ENCODE measurements at places on chromosomes 7 and 10.

- H3K36me3 ChIP-seq: no peaks in the 10 kb centered on the region
- H3K4me1 ChIP-seq: peaks cover 7% of the 10 kb centered on the region
- no peak for DNase-seq
- no peak overlapping the region for H3K4me3 ChIP-seq
- H3K27ac ChIP-seq: no peak overlapping the region
These were observed 46.8 kb downstream of the TBXAS1 start for GRCh38 chr7:139875821-139876241.

- H3K36me3 ChIP-seq: no peaks in the 10 kb centered on the region
- no peak for DNase-seq
- no peak overlapping the region for H3K4me3 ChIP-seq
- H3K27me3 ChIP-seq: peaks cover 2% of the 10 kb centered on the region
These were observed 197.7 kb downstream of the SNX10 start for GRCh38 chr7:26489391-26489790.

DNA sequence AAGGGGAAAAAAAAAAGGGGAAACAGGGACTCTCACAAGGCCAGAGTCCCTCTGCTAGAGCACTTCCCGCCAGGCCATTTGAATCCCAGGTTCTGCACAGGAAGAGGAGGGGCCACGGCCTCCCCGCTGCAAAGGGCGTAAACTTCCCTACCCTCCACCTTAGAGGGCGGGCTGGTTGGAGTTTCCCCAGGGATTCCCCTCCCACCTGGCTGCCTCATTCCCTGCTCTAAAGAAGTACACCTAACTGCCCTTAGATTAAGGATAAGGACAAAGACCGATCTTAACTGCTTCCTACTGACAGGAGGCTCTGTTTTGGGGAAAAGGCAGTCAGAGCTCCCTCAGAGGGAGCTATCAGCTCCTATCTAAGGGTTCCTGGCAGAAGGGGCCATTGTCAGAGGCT, 102.0 kb upstream of the ARMC3 start:
- H3K27ac ChIP-seq: no peak overlapping the region
- DNase-seq: no peak
- no peaks in the 10 kb centered on the region for H3K4me1 ChIP-seq
- peaks cover 3% of the 10 kb centered on the region for H3K27me3 ChIP-seq

- H3K4me1 ChIP-seq: peaks cover 11% of the 10 kb centered on the region
- no peak for DNase-seq
- no peaks in the 10 kb centered on the region for H3K36me3 ChIP-seq
- H3K27me3 ChIP-seq: peaks cover 40% of the 10 kb centered on the region
- no peak overlapping the region for H3K27ac ChIP-seq
- no peak overlapping the region for H3K4me3 ChIP-seq
These were observed 48.4 kb upstream of the FHIP2A start for GRCh38 chr10:114773197-114773532.

DNA sequence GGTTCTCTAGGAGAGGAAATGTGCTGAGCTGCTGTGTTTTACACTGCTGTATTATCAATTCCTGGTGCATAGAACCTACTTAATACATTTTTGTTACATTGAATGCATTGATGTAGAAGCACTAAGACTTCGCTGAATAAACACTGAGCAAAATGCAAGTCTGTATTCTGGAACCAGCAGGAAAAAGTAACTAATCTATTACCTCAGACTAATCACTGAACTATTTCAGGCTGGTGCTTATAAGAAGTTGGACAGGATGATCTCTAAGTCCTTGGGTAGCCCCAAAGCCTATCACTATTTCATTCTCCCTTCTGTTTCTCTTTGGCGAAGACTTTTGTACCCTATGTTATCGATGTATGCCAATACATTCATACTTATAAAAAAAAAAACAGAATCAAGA, 87.2 kb upstream of the LRRTM3 start:
- H3K27ac ChIP-seq: no peak overlapping the region
- H3K4me3 ChIP-seq: no peak overlapping the region
- no peaks in the 10 kb centered on the region for H3K36me3 ChIP-seq
- no peaks in the 10 kb centered on the region for H3K4me1 ChIP-seq
- H3K27me3 ChIP-seq: no peaks in the 10 kb centered on the region
- DNase-seq: no peak

GRCh38 chr10:94225589-94225988, 137.2 kb downstream of the NOC3L start:
- no peak overlapping the region for H3K4me3 ChIP-seq
- no peak for DNase-seq
- no peaks in the 10 kb centered on the region for H3K27me3 ChIP-seq
- H3K4me1 ChIP-seq: no peaks in the 10 kb centered on the region
- H3K27ac ChIP-seq: no peak overlapping the region

- no peak for DNase-seq
- H3K4me1 ChIP-seq: no peaks in the 10 kb centered on the region
- H3K4me3 ChIP-seq: no peak overlapping the region
These were observed 12.5 kb downstream of the ITGB8 start for GRCh38 chr7:20343205-20343604.

GRCh38 chr7:18445916-18446520, 49.5 kb upstream of the HDAC9 start:
- no peaks in the 10 kb centered on the region for H3K27me3 ChIP-seq
- no peak overlapping the region for H3K4me3 ChIP-seq
- H3K36me3 ChIP-seq: no peaks in the 10 kb centered on the region
- DNase-seq: no peak

DNA sequence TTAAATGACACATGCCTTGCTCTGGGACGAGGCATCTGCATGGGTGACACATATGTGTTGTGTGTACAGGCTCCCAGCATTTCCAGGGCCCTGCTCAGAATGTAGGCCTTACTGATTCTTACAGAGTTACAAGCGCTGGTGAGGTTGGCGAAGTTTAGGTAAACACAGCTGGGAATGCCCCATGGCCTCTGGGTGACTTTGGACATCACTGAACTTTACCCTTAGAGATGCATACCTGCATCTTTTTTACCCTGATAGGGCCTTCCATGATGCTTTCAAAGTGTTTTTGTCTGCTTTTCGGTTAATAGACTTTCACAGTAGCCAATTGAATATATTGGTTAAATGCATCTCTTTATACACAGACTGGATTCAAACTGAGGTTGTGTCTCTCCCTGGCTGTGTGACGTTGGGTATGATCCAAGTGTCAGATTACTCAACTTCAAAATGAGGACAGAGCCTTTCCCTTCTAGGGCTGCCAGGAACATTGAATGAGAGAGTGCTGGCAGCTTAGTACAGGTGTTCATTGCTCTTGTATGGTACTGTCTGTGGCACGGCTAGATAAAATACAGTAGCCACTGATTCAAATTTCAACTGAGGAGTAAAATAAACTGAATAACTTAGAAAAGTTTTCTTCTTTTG, 29.5 kb downstream of the EGFR start:
- no peaks in the 10 kb centered on the region for H3K4me1 ChIP-seq
- H3K4me3 ChIP-seq: no peak overlapping the region
- peaks cover under 1% of the 10 kb centered on the region for H3K27me3 ChIP-seq

GRCh38 chr7:1055956-1056784, 11.8 kb downstream of the GPR146 start:
- H3K27me3 ChIP-seq: no peaks in the 10 kb centered on the region
- H3K4me3 ChIP-seq: no peak overlapping the region
- DNase-seq: no peak
- H3K36me3 ChIP-seq: no peaks in the 10 kb centered on the region

- H3K4me1 ChIP-seq: peaks cover 13% of the 10 kb centered on the region
- no peak for DNase-seq
- H3K36me3 ChIP-seq: no peaks in the 10 kb centered on the region
- H3K4me3 ChIP-seq: no peak within 1 kb of the TSS
- no peak within 1 kb of the TSS for H3K27ac ChIP-seq
These were observed at the start of gene VENTX for GRCh38 chr10:133237588-133238465. VENTX (plus strand) TSS chr10:133237855; CDS start chr10:133237915, 60 bp downstream.

DNA sequence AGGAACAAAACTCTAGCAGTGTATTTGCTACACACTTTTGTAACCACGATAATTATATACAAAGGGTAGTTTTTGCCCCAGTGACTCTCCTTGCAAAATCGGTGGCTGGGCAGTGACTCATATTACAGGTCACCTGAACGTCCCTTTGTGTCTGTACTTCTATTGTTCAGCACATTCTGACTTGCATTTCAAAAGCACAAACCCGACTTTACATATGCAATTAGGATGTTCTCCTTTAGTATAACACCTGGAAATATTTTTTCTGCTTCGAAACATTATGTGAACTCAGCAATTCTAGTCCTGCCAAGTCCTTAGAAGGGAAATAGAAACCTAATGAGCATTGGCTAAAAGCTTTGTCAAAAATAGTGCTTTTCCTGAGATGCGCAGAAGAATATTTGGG, 6.0 kb downstream of the PRR15 start:
- no peak overlapping the region for H3K27ac ChIP-seq
- H3K4me1 ChIP-seq: peaks cover 10% of the 10 kb centered on the region
- no peak overlapping the region for H3K4me3 ChIP-seq

DNA sequence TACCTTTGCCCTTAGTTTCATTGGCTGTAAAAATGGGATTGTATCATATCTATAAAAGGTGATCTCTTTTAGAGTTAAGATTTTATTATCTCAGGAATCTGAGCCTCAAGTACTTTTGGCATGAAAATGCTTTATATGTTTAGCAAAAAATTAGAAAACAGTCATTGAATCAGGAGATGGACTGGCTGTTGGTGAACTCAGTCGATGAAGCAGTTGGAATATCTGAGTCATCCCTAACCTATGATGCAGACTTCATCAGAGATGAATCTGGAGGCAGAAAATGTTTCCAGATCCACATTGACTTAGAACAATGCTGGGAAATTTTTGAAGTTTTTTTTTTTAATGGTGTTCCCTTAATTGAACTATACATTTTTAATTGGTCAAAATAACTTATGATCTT, 228.5 kb downstream of the SLC25A13 start:
- no peaks in the 10 kb centered on the region for H3K4me1 ChIP-seq
- DNase-seq: no peak
- no peak overlapping the region for H3K4me3 ChIP-seq
- peaks cover 17% of the 10 kb centered on the region for H3K27me3 ChIP-seq
- H3K36me3 ChIP-seq: no peaks in the 10 kb centered on the region
- H3K27ac ChIP-seq: no peak overlapping the region

- H3K27ac ChIP-seq: no peak overlapping the region
- H3K36me3 ChIP-seq: no peaks in the 10 kb centered on the region
- DNase-seq: peak; percentile 71
- peaks cover 17% of the 10 kb centered on the region for H3K4me1 ChIP-seq
- H3K27me3 ChIP-seq: peaks cover 34% of the 10 kb centered on the region
These were observed 12.1 kb downstream of the PDZD7 start for GRCh38 chr10:101018600-101019439.

Measured in activated T-helper 1 cell treated with anti-CD3 and anti-CD28 coated beads, Interleukin-12 subunit alpha, Interleukin-12 subunit beta, Interleukin-2, Interleukin-4 antibody, amounts not matched to agents 30 ng/mL and 10 ng/mL and 1 ng/mL, durations not matched to agents 14 hours and 24 hours and 36 hours (primary cell).